Activated CD8-positive, alpha-beta memory T cell treated with anti-CD3 and anti-CD28 coated beads, Interleukin-2, amount 10 ng/mL, durations not matched to agents 7 days and 5 days (primary cell): ENCODE measurements at places on chromosomes 11 and 22. TPM values are rescaled to one million over a fixed set of nuclear protein-coding genes. Genes with fewer than 3 reads are reported as not detected.
A peak's percentile ranks its signal among the peaks of the same experiment; 100 is the strongest.

WBP2NL gene
- 0.91 TPM for total RNA-seq

ZNF215 gene
- total RNA-seq, result 1.4 TPM

DNA sequence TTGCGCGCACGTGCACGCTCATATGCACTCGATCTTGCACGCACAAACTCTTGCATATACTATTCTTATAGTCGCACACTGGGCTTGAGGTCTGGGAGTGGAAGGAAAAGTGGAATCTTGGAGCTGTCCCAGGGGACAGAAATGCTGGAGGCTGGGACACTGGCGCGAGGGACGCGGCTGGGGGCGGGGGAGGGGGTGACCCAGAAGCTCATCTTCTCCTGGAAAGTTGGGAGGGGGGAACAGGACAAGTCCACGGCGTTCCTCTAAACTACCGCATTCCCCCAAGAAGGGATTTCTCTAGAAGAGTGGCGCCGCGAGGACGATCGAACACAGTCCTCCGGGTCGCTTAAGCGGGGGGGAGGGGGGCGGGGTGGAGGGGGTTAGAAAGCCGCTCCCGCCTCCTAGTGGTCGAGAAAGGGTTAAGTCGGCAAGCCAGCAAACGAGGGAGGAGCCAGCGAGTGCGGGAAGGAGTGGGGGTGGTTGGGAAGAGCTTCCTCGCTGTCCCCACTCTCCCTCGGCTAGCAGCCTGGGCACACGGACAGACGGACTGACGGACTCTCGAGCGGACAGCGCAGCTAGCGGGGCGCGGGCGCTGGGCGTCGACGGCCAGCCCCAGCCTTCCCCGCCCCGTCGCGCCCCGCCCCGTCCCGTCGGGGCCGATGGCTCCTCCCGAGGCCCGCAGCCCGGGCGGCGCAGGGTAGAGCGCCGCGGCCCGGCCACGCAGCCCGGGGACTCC is at the start of gene RTN4RL2:
TSS of gene RTN4RL2 (plus strand) at position 507 of the 736 bp plus-strand sequence. CDS start 338 bp downstream, outside the sequence.
- peak; percentile 69 for DNase-seq

GRCh38 chr22:48711669-48712068 is 1116.0 kb downstream of the BRD1 start:
- DNase-seq, result no peak
